PC-9 (cell line): ENCODE measurements at places on chromosomes 12 and 14.

GRCh38 chr14:87628780-87629179 is 364.2 kb downstream of the GALC start:
- DNase-seq, result no peak

GRCh38 chr12:21769307-21769706 is 5.2 kb downstream of the KCNJ8 start:
- no peak for DNase-seq

DNA sequence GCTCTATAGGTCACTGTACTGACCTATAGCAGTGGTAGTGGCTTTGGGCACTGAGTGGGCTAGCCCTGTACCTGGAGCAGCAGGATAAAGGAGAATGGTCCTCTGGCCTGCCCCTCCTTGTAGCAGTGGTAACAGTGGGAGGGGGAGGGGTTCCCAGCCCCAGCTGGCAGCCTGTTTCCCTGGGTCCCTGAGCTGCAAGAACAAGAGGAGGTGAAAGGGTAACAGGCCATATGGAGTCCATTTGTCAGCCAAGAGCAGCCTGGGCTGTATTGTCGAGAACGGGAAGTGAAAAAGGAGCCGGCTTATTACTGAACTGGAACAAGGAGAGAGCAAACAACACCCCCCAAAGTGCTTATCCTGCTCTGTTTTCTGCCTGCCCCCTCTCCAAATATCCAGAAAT is 73.8 kb upstream of the SRSF5 start:
- DNase-seq, result no peak

DNA sequence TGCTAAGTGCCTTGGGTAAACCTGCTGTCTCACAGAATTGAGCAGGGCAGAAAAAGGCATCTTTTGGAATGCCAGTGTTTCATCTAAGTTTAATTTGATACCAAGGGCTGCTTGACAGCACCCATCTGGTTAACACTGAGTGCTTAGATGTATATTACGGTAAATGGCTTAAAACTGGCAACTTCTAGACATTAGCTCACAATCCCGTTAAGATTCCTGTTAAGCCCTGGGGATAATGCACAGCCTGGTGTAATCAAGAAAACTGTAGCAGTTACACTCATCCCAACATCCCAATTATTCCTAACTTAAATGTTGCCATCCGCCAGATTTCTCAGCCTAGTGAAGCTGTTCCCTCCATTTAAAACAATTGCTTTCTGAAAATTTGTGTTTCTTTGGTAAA is 29.9 kb downstream of the PPFIBP1 start:
- DNase-seq, result no peak

- no peak for DNase-seq
Observed at GRCh38 chr12:2510045-2510444, 284.7 kb upstream of the FKBP4 start.

GRCh38 chr14:97359341-97359740 is 562.2 kb downstream of the VRK1 start:
- DNase-seq, result no peak

DNA sequence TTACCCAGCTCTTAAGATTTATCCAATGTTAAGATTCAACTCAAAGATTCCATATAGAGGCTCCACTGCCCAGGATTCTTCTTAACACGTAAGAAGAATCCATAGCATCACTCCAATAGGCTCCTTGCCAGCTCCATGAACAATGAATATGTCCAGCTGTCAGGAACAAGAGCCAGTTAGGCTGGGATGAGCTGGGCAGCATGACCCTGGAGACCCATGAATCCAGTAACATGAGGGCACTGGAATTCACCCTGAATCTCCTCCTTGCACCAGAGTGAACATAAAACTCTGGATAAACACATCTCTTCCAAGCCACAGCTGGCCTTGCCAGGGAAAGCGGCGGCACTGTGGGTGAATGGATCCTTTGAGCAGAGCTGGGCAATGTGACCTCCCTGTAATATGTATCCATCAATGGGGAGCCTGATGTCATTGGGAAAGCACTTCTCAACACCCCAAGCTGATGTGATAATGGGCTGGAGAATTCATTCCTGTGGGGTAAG is 24.4 kb upstream of the TC2N start:
- no peak for DNase-seq

GRCh38 chr12:131415781-131416180 is 295.1 kb upstream of the SFSWAP start:
- no peak for DNase-seq

- no peak for DNase-seq
Observed at GRCh38 chr14:75340921-75341320, 62.3 kb downstream of the FOS start.

DNA sequence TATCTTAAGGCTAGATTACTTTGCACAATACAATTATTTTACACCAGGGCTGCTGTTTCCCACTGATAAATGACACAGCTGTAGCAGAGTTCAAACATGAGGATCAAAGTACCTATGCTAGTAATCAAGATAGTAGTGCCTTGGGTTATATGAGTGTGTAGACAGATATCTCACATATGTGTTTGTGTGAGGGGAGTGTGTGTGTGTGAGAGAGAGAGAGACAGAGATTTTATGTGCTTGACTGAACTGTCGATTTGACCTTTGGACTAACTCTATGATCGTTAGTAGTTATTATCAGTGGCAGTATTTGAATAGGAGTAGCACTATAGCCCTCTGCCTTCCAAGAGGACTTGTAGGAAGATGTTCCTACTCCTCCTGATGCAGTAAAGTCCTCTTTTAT is 15.5 kb downstream of the PLEKHA5 start:
- no peak for DNase-seq

DNA sequence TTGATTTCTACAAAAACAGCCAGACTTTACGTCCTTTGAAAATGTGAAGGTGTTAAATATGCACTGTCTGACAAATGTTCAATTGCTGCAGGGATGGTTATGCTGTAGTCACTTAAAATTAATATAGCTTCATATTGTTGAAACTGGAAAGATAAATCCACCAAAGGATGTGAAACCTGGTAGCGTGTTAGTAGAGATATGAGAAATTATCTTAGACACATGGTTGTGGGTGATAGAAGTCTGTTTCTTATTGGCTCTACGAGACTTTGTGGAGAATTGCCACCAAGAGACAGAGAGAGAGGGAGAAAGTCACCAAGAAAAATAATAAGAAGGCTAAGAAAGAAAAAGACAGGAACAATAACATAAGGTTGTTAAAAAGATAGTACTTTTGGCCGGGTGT is 2.6 kb upstream of the CAPRIN2 start:
- no peak for DNase-seq

DNA sequence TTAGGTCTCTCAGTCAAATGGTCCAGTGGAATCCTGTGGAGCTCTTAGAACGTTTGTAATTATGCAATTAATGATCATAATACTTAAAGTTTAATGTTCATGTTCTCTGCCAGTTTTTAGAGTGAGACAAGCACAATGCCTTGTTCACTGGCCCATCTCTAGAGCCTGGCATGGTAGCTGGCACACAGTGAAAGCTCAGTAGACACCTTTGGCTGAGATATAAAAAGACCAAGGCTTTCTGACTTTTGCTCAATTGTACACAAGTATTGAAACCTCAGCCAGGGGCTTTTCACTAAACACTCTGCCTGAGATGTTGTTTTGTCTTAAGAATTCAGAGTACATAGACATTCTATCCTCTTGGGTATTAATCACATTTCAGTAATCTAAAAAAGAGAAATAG is 241.8 kb upstream of the ATP2B1 start:
- DNase-seq, result no peak

- peak; percentile 35 for DNase-seq
Observed at GRCh38 chr12:6570264-6570887, 2.3 kb upstream of the NOP2 start.

GRCh38 chr12:48419116-48419935 is 53.0 kb upstream of the ANP32D start:
- no peak for DNase-seq

GRCh38 chr14:86346818-86347384 is 817.0 kb downstream of the FLRT2 start:
- no peak for DNase-seq

DNA sequence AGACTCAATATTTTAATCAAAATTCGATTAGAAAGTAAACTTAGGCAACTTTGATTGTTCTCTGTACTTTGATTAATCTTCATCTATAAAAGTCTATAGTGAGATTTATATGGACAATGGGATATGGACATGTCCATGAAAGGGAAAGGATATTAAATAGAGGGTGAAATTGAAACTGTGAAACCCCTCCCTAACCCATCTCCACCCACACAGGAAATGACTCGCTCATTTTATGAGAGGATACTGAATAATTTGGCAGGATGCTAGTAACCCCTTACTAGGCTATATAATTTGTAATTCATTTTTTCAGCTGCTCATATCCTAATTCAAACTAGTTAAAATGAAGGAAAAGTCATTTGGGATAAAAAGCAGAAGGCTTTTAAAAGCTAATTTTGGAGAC is 328.0 kb upstream of the ATP2B1 start:
- no peak for DNase-seq

- no peak for DNase-seq
Observed at GRCh38 chr12:1978078-1978862, 26.0 kb downstream of the DCP1B start.

DNA sequence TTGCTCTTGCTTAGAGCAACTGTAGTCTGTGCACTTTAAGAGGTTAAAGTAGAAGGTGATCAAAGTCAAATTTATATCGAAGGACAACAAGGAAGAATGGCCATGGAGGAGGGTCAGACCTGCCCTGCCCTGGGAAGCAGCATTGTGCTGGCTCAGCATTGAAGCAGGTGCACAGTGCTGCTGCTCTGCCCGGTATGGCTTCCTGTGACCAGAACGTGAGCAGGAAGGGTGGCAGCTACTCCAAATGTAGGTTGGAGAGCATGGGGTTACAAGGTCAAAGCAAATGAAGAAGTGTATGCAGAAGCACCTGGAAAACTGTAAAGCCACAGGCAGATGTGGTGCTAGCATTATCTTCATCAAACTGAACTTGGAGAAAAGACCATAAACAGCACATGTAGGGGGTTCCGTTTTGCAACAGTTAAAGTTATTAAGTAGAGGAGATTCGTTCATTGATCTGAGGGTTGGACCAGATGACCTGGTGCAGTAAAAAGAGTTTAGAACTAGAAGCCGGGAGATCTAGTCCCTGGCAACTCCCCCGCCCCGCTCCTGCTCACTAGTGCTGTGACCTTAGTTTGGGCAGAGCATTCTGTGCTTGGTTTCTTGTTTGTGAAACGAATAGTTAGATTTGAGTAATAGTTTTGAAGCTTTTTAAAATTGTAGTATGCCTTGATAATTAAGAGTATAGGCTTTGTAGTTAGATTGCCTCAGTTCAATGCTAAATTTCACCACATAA is 84.2 kb downstream of the SCN8A start:
- DNase-seq, result no peak

DNA sequence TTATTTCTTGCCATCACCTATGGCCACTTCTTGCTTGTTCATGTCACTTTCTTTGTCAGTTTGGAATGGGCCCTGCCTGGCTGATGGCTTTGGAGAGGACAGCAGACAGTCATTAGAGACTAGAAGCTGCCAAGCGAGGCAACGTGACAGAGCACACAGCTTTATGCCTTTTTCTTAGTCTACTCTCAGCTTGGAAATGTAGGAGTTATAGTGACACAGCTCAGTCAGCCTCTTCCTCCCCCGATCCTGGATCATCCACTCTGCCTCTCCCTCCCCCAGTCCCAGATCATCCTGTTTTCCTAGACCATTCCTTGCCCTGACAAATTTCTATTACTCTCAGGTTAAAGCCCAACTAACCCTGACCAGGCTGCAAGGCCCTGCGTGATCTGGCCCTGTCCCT is 26.6 kb downstream of the ETV6 start:
- DNase-seq, result no peak

DNA sequence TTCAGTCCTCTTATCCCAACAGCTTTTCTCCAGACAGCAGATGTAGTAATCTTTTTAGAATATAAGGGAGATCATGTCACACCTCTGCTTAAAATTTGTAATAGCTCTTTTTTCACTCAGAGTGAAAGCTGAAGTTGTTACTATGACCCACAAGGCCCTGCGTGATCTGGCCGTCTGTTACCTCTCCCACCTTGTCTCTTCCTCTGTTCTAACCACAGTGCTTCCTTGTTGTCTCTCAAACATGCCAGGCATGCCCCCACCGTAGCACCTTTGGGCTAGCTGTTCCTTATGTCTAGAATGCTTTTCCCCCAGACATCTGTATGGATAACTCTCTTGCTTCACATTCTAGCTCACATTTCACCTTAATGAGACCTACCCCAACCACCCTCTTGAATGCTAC is 6.5 kb downstream of the NECAP1 start:
- DNase-seq, result no peak

GRCh38 chr12:70049596-70050360 is 193.5 kb upstream of the CNOT2 start:
- DNase-seq, result peak; percentile 49

DNA sequence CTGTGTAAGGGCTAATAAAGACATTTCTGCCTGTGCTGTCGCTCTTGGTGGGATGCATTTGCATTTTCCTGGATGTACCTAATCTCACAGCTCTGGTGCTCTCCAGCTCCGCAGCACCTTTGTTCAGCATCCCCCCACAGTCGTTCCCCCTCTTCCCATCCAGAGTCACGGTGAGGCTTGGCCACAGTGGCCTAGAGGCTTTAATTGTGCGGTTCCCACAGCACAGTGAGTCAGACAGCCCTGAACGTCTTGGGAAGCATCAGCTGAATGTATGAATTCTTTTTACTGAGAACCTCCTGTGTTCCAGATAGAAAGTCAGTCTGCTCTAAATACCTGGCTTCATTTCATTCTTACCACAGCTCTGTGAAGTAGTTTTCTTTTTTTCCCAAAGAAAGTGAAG is 28.7 kb downstream of the MLXIP start:
- DNase-seq, result no peak

- DNase-seq, result no peak
Observed at GRCh38 chr12:77734214-77734883, 96.3 kb upstream of the NAV3 start.

- DNase-seq, result no peak
Observed at GRCh38 chr12:89326239-89327040, 25.9 kb downstream of the DUSP6 start.

- DNase-seq, result no peak
Observed at GRCh38 chr14:22471545-22472121, 117.4 kb downstream of the DAD1 start.

- no peak for DNase-seq
Observed at GRCh38 chr12:125683748-125684381, 618.6 kb downstream of the AACS start.

- no peak for DNase-seq
Observed at GRCh38 chr14:67269298-67270060, 28.2 kb downstream of the PALS1 start.

DNA sequence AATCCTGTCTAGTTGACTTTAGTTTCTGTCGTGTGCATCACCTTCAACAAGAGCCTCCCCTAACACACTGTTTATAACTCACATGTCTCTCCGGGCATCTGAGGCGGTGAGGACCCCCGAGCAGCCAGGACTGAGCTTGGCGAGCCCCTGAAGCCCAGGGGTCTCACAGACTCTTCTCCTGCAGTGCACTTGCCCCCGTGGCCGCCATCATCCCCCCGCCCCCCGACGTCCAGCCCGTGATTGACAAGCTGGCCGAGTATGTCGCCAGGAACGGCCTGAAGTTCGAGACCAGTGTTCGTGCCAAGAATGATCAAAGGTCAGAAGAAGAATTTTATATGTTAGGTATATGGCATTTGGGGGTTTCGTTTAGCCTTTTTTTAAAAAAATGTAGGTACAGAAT is 43.3 kb downstream of the SFSWAP start:
- DNase-seq, result no peak

GRCh38 chr14:105093431-105094192 is 28.4 kb upstream of the GPR132 start:
- DNase-seq, result peak; percentile 86
